Epithelial cell of umbilical artery (primary cell): ENCODE measurements at places on chromosomes 5 and 9. TPM values are rescaled to one million over a fixed set of nuclear protein-coding genes. Genes with fewer than 3 reads are reported as not detected.

Gene PGM5
- 0.46 and 0.65 TPM in 2 replicates for total RNA-seq

Gene FCHSD1
- 21.1 and 26.6 TPM in 2 replicates for total RNA-seq

Gene PCDHB4
- under 0.01 and 0.15 TPM in 2 replicates for total RNA-seq

Gene BARHL1
- not detected in 2 replicates for total RNA-seq

Gene CCDC152
- 1.6 and 2.9 TPM in 2 replicates for total RNA-seq

Gene AIF1L
- total RNA-seq = 6.5 and 16.4 TPM in 2 replicates

Gene GADD45G
- 0.61 and 0.65 TPM in 2 replicates for total RNA-seq

Gene PCDHB9
- total RNA-seq = 0.15 TPM in 1 of 2 replicates, not detected in the other

Gene LRRC19
- total RNA-seq = not detected in 2 replicates

Gene TSSK1B
- not detected in 2 replicates for total RNA-seq

Gene DBH
- total RNA-seq = not detected in 2 replicates

Gene ADAMTSL1
- total RNA-seq = 20.1 and 25.1 TPM in 2 replicates

Gene SRD5A1
- total RNA-seq = 5.8 and 11.2 TPM in 2 replicates

Gene COL23A1
- under 0.01 and 0.15 TPM in 2 replicates for total RNA-seq

Gene GFPT2
- total RNA-seq = 12.3 and 20.1 TPM in 2 replicates

Gene SARDH
- total RNA-seq = 0.65 and 0.91 TPM in 2 replicates

Gene NR5A1
- not detected in 2 replicates for total RNA-seq

Gene SPATA6L
- total RNA-seq = 0.61 and 0.65 TPM in 2 replicates

Gene CARD9
- total RNA-seq = 0.32 and 2.6 TPM in 2 replicates

Gene C5orf24
- 40.3 and 48.9 TPM in 2 replicates for total RNA-seq

Gene SLIT3
- under 0.01 and 0.46 TPM in 2 replicates for total RNA-seq

Gene GRIA1
- not detected in 2 replicates for total RNA-seq

Gene ACOT12
- not detected in 2 replicates for total RNA-seq

Gene IRX4
- not detected in 2 replicates for total RNA-seq

Gene SPINK7
- total RNA-seq = not detected in 2 replicates

Gene SLC36A2
- total RNA-seq = not detected in 2 replicates

Gene CCIN
- total RNA-seq = 1.3 and 3.8 TPM in 2 replicates

Gene FBP1
- total RNA-seq = 4.6 and 6.8 TPM in 2 replicates

Gene FYB1
- total RNA-seq = 0.65 TPM in 1 of 2 replicates, not detected in the other

Gene RHOBTB3
- 67.3 and 72.4 TPM in 2 replicates for total RNA-seq

Gene SOX30
- total RNA-seq = not detected in 2 replicates

Gene IFNA21
- total RNA-seq = not detected in 2 replicates

Gene PDLIM4
- 57.0 and 66.9 TPM in 2 replicates for total RNA-seq

Gene AK8
- 0.30 and 0.32 TPM in 2 replicates for total RNA-seq

Gene TRAPPC13
- 18.8 and 36.8 TPM in 2 replicates for total RNA-seq

Gene IFNA17
- total RNA-seq = not detected in 2 replicates
